GM13977 (cell line): ENCODE measurements at places on chromosomes 7 and 10.

GRCh38 chr10:66927251-66927935 is 1.6 kb downstream of the LRRTM3 start:
- no peak for DNase-seq

GRCh38 chr7:11843113-11843765 is 11.2 kb upstream of the THSD7A start:
- DNase-seq, result no peak

DNA sequence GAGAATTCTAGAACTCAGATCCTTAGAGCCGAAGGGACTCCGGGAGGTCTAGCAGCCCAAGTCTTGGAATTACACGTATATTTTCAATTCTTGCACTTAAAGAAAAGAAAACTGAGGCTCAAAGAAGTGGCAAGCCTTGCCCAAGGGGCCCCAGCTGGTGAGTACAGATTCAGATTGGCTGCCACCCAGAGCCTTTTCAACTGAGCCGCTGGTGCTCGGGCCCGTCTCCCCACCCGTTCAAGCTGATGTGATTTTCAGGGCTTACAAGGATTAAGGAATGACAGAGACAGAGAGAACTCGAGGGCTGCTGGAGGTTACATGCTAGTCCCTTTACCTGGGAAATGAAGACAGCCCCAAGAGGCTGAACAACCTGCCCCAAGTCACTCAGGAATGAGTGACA is 117.8 kb downstream of the ABLIM1 start:
- DNase-seq, result no peak

- no peak for DNase-seq
These were observed 457.3 kb downstream of the ETV1 start for GRCh38 chr7:13532028-13532753.

- DNase-seq, result no peak
These were observed 312.0 kb upstream of the ZMIZ1 start for GRCh38 chr10:78756604-78757343.

GRCh38 chr10:124025152-124025551 is 68.2 kb downstream of the CHST15 start:
- no peak for DNase-seq

- no peak for DNase-seq
These were observed 72.6 kb downstream of the AP3M1 start for GRCh38 chr10:74078037-74078436.

GRCh38 chr7:129665013-129665401 is 53.5 kb downstream of the NRF1 start:
- DNase-seq, result no peak

- DNase-seq, result peak; percentile 23
These were observed 34.7 kb downstream of the IMMP2L start for GRCh38 chr7:111527545-111527944.

- DNase-seq, result no peak
These were observed 7.9 kb downstream of the TUBAL3 start for GRCh38 chr10:5396556-5397300.

DNA sequence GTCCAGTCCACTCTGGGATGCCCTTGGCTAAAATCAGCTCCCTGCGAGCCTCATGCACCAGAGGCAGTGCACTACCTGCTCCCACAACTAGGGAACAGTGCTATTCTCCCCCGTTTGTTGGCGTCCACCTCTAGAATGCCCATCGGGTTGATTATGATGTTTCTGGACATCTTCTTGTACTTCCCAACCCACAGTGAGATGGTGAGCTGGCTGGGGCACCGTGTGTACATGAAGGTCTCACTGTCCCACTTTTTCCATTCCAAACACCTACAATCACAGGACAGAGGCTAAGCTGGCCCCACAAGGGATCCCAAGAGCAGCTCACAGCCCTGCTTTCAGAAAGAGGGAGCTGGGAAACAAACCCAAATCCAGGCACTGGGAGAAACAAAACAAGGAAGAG is 126.2 kb upstream of the ZNF92 start:
- DNase-seq, result no peak

DNA sequence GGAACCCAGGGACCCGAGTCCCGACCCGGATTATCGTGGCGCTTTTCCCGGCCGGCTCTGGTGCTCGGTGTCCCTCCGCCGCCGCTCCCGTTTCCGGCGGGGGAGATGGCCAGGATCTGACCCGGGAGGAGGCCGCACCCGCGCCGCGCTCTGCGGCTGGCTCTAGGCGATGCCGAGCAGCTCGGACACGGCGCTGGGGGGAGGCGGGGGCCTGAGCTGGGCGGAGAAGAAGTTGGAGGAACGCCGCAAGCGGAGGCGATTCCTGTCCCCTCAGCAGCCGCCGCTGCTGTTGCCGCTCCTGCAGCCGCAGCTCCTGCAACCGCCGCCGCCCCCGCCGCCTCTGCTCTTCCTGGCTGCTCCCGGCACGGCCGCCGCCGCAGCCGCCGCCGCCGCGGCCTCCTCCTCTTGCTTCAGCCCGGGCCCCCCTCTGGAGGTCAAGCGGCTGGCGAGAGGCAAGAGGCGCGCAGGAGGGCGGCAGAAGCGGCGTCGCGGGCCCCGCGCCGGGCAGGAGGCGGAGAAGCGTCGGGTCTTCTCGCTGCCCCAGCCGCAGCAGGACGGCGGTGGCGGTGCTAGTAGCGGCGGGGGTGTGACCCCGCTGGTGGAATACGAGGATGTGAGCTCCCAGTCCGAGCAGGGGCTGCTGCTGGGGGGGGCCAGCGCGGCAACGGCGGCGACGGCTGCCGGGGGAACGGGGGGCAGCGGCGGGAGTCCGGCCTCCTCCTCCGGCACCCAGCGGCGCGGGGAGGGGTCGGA is 593 bp downstream of the CDK13 start:
- peak; percentile 54 for DNase-seq

DNA sequence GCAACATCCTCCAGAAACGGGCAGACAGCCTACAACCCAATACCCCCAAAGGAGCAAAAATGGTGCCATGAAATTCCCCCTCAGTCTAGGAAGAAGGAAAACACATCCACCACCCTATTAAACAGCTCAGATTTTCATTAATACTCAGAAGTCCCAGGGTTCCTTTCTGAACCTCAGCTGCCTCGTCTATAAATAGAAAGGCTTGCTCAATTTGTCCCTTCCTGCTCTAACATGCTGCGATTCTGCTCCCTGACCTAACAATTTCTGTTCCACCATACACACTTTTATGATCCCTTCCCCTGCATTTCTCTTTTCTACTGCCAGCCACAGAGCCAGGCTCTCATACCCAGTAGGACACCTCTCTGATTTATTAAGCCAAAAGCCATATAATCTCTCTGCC is 68.1 kb downstream of the MTERF1 start:
- no peak for DNase-seq

DNA sequence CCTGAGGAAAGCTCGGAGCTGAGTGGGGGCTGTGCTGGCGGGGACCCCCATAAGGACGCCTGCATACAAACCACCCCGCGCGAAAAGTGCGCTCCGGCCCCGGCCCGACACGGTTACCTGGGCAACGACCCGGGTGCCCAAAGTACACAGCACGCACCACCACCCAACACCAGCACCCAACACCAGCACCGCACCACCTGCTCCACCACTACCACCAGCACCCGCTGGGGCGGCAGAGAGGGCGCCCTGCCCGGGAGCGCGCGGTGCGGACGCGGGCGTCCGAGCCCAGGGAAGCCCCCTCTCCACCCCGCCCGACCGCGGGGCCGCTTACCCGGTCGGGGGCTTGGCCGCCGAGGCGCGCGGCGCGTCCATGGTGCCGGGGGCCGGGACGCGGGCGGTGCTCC is 345 bp downstream of the COBL start:
- peak; percentile 45 for DNase-seq

- no peak for DNase-seq
These were observed 14.5 kb downstream of the GPR146 start for GRCh38 chr7:1058821-1059199.

GRCh38 chr10:78783753-78784152 is 285.0 kb upstream of the ZMIZ1 start:
- no peak for DNase-seq

DNA sequence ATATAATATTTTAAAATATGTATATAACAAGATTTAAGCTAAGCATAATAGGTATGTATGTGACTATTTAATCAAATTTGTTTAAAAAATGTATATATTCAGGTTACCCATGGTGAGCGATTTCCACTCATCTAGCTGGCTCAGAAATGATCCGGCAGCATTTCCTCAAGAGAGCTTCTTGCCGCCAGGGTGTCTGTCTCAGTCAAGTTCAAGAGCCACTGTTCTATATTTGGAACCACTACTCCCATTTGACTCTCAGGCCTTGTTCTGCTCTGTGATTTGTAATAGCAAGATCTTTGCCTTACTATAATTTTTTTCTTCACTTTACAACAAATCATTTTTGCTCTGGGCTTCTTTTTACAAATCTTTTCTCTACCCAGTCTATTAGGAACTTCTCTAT is 48.7 kb upstream of the CNTNAP2 start:
- DNase-seq, result no peak

DNA sequence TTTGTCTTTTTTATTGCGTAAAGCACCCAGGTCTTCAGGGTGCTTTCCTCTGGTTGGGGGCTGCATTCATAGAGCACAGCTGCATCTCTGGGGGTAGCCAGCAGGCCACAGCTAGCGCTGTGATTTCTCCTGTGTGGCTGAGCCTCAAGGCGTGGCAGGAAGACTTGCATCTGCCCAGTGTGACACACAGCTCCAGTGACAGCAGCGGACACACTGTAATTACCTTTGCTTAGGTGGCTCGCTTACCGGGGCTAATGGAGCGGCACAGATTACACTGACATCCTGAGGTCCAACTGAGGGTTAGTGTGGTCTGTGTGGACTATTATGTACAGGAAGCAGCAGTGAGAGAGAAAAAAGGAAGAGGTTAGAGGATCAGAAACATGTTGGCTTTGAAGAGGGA is 27.1 kb downstream of the ABCB4 start:
- DNase-seq, result no peak

- no peak for DNase-seq
These were observed 23.6 kb downstream of the BZW2 start for GRCh38 chr7:16669581-16669980.

DNA sequence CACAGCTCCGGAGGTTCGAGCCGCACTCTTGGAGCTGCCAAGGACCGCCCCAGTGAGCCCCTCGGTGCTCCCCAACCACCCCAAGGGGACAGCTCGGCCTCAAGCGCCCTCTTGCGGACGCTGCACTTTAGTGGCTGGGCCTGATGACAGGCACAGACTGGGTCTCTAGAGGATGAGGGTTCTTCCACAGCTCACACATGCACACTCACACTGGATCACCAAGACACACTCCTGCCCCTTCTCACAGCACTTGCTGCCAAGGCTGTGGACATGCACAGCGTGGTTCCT is 2.1 kb downstream of the RET start:
- peak; percentile 69 for DNase-seq

DNA sequence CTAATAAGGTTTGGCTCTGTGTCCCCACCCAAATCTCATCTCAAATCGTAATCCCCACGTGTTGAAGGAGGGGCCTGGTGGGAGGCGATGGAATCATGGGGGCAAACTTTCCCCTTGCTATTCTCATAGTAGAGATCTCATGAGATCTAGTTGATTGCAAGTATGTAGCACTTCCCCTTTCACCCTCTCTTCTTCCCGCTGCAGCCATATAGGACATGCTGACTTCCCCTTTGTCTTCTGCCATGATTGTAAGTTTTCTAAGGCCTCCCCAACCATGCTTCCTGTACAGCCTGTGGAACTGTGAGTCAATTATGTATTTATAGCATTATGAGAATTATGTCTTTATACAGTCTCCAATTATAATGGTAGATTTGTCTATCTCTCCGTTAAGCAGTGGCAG is 594.5 kb downstream of the ACTR3B start:
- DNase-seq, result no peak

DNA sequence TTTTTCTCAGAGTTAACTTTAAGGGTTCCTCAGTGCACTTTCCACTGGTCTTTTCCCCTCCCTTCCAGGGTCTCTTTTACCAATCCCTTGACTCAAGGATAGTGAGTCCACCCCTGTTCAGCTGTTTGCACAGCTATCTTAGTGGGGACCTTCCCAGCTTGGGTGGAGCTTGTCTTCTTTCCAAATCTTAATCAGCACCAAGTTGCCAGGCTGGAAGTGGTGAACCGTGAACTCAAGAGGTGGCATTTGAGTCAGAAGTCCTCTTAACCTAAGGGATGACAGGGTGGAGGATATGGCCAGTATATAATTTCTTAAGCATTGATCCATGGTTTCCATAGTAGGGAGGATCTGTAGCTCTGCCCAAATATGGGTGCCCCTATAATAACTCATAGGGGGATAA is 25.0 kb downstream of the MAPK8 start:
- DNase-seq, result no peak

- DNase-seq, result no peak
These were observed 111.5 kb downstream of the PRPF18 start for GRCh38 chr10:13698217-13698616.

- no peak for DNase-seq
These were observed 885.0 kb upstream of the LRRN3 start for GRCh38 chr7:110205899-110206298.

DNA sequence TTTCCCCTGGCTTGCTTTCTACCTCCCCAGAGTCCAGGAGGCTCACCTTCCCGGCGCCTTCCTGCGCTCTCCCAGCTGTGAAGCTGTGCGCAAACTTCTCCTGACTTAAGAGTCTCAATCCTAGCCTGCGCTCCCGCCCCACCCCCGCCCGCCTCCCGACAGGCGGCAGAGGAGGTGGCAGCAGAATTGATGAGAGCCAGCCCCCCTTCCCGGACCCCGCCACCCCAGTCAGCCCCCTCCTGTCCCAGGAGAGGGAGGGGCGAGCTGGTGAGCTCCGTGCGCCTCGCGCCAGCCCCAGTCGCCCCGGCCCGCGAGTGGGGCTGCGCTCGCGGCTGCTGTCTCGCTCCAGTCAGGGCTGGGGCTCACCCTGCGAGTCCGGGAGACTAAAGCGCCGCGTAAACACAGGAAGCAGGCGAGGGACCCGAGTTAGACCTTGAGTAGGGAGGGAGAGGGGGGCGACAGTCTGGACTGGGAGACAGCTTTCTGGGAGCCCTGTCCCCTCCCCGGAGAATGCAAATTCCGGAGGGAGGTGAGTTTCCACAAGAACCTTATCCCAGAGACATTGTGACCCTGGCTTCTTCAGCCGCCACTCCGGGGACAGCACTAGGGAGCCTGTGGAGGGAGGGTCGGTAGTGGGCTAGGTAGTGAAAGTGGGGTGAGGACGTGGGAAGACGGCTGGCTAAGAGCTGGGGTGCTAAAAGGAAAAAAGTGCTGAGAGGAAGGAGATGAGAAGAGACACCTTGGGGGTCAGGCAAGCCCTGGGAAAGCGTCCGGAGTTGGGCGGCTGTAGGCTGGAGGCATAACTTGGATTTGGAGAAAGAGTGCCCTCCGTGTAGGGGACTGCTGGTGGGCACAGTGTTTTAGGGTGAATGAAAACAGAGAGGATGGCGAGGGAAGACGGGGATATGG is at the start of gene CALCR:
Gene CALCR, minus strand, starts transcription at position 79 of the 909 bp plus-strand sequence. CDS start 87,743 bp downstream, outside the sequence.
- DNase-seq, result no peak
